Cerebellar nuclear complex (tissue), 1 donor: ENCODE measurements at places on chromosomes 2 and 18.
A peak's percentile ranks its signal among the peaks of the same experiment; 100 is the strongest.

GRCh38 chr2:71240794-71241193 lies 13.9 kb upstream of the PAIP2B start:
- DNase-seq, result no peak

DNA sequence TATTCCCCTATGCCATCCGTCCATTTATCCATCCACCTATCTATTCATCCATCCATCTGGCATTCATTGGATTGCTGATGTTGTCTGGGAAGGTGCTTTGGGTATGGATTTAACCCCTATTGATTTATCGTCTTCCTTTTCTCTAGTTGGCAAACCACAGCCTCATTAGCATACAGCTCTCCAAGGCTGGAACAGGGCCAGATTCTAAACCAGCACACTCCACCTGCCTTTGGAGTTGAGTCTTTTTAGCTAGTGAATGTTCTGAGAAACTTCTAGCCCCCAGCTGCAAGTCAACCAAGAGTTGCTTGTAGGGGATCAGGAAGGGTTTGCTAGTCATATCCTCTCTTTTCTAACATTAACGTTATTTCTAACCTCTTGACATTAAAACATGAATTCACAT lies 90.7 kb downstream of the NRP2 start:
- DNase-seq, result no peak

GRCh38 chr2:120161190-120161589 lies 62.0 kb downstream of the TMEM185B start:
- no peak for DNase-seq

- DNase-seq, result no peak
These were observed 61.0 kb downstream of the CRIM1 start for GRCh38 chr2:36416370-36417165.

DNA sequence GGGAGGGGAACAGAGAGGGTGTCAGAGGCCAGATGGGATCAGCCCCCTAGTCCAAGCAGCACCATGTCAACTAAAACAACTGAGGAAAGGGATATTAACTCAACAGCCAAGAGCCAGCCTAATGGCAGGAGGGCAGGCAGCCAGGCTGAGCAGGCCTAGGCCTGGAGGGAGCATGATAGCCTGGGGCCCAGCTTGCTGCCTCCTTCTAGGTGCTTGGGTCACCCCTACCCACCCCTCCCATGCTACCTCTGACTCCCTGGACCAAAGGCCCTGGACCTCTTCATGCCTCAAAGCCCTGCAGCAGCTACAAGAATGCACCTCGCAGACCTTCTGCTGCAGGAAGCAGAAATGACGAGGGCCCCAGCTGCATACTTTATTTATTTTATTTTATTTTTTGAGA lies 22.1 kb upstream of the TNS1 start:
- DNase-seq, result no peak

- no peak for DNase-seq
These were observed 28.4 kb downstream of the ITGA4 start for GRCh38 chr2:181485638-181485946.

DNA sequence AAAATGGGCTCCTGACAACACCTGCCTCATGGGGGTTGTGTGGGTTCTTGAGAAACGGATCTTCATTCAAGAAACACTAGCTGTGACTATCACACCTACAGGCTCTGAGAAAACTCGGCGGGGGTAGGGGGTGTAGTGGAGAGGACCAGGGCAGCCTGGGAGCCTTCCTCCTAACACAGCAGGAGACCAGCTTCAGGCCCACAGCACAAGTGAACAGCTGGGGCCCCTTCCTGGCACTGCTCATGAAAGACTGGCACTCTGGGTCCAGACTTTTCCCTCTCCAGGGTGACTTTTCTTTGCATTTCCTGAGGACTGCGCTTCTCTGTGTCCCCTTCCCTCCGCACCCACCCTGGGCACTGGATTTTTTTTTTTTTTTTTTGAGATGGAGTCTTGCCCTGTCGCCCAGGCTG lies 7.2 kb upstream of the SEMA4C start:
- no peak for DNase-seq

DNA sequence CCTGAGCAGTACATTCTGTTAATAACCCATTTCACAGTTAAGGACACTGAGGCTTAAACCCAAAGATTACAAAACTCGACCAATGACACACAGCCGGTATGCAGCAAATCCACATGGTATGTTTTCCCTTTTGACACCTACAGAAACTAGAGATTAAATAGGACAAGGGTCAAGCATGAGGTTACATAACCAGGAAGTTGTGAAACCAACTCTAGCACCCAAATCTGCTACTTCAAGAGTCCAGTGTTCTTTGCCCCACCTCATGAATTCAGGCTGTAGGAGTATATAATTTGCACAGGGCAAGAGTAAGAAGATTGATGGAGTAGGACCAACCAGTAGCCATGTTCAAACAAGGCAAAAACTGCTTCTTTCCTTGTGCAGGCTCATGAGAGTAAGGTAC lies 249.8 kb downstream of the BCL11A start:
- no peak for DNase-seq

DNA sequence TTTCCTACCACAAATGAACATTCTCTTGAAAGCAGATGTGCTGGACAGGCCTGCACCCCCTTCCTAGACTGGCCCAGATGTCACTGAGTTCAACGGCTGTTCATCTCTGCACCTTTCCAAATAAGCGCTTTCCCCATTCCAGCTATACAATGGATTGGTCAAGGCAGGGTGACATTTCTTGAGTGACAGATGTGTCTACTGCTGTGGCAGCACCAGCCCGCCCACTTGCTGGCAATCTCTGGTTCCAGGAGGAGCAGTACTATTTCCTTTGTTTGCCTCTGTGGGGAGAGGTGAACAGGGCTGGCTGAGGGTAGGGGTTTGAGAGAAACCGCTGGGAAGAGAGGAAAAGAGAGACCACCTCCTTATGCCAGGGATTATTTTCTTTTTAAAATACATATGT lies 269.5 kb upstream of the POU3F3 start:
- DNase-seq, result no peak

DNA sequence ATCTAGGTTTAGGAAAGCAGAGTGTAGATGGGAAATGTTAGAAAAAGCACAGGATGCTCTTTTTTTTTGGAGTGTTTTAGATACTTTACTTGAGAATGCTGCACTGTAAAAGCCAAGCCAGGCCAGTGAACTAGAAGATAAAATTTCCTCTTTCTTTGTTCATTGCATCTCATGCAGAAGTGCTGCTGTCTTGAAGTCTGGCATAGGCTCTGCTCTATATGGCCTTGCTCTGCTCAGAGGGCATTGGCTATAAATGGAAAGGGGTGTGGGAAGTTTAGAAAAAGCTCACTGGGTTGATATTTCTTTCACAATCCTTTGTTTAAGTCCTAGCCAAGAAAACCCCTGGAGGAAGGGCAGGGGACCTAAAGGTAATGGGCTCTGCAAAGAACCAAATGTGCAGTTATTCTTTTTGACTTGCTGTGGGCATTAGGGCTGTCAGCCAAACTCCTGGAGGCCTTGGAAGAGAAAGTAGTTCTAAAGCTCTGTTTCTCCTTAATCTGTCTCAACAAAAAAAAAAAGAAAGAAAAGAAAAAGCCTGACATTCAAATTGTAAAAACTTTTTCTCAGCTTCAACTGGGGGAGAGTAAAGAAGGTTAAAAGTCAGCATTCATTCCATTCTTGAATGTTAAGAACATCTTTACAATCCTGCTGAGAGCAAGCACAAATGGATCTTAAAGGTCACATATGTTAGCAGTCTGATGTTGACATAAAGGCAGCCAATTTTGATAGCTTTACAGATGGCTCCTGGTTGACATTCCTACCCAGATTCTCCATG lies 338.3 kb downstream of the GULP1 start:
- no peak for DNase-seq

DNA sequence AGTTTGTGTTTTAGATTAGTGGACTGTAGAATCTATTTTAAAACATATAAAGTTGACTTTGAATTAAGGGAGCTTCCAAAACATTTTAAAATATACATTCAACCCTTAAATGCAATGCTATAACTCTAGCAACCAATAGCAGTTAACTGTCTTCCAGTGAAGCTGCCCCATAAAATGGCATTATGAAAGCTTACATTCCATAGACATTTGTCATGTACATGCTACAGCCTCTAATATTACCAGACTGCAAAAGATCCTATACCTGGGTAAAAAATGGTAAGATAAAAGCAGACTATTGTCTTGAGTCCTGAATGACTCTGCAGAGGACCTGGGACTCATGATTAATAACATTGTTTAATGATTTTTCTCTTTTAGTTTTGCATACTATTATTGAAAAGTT lies 489.4 kb downstream of the LRP1B start:
- no peak for DNase-seq

- no peak for DNase-seq
These were observed 173.1 kb upstream of the RAB6C start for GRCh38 chr2:129806317-129806716.

- no peak for DNase-seq
These were observed 1800.4 kb upstream of the CELF4 start for GRCh38 chr18:39365836-39366485.

GRCh38 chr2:102141011-102141943 lies 1.3 kb upstream of the IL1R1 start:
- DNase-seq, result no peak

DNA sequence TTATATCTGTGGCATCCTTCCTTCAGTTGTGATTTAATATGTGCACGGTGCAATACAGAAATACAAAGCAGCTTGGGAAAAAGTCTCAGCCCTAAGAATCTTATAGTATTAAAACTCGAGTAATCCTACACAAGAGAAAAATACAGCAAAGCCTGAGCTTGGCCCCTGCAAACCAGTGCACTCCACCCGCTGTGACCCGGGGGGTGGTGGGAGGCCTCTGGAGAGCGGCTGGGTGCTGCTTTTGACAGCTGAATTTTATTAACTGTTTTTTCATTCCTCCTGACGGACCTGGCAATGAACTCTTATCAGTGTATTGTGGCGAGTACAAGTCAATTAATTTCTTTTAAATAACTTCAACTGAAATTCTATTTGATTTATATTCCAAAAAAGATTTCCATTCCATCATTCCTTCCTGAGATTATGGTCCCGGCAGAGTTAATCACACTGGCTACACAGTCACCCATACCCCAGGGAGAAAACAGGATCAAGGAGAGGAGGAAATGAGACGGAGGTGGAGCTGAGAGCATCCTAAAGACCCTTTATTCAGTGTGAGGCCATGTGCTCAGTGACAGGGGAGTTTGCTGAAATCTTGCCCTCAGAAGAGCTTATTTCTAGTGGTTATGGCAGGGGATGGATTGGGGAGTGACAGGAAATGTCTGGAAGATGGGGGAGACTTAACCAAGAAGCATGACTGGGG lies 124.8 kb downstream of the KLHL29 start:
- DNase-seq, result no peak

DNA sequence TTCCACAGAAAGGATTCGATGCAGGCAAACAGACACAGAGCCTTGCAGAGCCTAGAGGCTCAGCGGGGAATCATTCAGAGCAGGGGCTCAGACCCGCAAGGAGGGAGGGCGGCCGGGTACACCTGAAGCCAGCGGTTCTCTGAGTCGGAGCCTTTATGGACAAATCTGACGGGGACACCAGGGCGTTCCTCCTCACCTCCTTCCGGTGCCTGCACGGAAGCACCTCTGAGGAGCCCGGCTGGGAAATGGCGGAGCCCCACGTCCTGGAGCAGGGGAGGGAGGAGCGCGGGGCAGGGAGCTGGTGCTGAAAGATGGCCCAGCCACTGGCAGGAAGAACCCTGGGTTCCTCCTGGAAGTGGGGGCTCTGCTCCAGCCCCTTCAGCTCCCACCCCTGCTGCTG lies 193.5 kb upstream of the ALKAL2 start:
- no peak for DNase-seq

- no peak for DNase-seq
These were observed 313.8 kb downstream of the MTX2 start for GRCh38 chr2:176582990-176583481.

DNA sequence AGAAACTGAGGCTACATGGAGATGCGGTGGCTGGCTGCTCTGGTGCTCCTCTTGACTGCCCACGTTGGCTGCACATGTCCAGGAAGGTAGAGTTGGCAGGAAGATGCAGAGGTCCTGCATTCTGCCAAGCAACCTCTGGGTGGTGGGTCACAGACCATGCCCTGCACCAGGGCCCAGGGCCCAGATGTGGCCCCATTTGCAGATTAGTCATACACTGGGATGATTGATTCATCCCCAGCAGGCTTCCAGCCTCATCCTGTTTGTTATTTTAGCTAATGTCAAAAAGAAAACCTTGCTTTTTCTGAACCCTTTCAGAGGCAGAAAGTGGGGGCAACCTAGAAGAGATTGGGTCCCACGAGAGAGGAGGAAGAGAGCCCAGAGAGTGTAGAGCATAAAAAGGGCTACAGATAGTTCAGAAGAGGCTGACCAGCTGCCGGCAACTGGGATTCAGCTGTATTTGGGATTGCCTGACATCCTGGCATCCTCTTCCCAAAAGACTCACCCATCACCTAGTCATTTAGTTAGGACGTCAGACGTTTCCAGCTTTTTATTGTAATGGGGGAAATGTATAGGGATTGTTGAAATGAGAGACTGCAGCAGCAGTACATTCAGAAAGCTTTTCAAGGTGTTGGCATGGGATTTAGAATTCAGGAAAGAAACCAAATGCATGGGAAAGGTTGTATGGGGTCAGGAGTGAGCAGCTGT lies 101.9 kb downstream of the CTIF start:
- no peak for DNase-seq

- DNase-seq, result peak; percentile 1
These were observed 75.2 kb upstream of the C2orf15 start for GRCh38 chr2:99066075-99066958.

- no peak for DNase-seq
These were observed 138.6 kb upstream of the GLI2 start for GRCh38 chr2:120596990-120597594.

DNA sequence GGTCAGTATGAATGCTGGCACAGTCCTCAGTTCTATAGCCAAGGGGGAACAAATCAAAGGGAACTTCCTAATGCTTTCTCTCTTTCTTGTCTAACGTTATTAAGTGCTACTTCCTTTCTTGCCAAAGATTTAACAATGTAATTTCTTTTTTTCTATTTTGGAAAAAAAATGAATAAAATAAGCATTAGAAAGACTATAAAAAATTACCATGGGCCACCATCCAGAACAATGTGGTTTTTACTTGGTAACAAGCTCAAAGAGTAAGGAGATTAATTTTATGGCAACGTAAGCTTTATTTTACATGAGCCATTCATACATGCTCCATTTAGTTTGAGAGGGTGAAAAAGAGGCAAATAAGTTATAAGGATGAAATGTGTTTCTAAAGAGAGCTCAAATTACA lies 40.1 kb downstream of the SERPINE2 start:
- DNase-seq, result no peak
